ENCODE measurements at places on chromosomes 13 and 19.
A peak's percentile ranks its signal among the peaks of the same experiment; 100 is the strongest.

DNA sequence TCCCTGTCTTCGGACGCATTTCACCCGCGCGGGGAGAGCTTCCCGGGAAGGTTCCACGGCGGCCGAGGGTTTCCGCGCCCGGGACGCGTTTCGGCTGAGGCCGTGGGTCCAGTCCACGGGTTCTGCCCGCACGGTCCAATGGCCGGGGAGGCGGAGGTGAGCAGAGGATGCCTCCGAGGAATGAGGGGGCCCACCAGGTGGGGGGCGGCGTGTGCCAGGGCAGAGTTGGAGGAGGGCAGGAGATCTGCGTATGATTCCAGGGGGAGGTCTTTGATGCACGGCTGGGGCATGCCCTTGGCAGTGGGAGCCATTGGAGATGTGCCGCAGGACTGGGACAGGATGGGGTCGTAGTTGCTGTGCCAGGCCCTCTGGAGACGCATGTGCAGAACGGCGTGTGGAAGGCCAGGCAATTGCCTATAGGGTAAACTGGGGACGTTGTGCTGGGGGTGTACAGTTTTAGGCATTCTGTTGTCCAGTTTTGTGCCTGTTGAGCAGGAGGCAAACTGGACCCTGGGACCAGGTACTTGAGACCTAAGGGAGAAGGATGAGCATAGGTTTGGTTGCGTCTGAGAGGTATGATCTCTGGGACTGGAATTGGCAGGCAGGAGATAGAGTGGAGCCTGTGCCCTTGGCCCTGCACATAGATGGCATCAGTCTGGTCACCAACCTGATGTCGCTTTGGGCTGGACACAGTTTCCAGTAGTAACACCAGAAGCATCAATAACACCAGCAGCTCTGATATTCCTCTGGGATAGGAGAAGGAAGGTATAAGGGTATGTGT lies 751 bp downstream of the ZNF584 start:
- no peaks in the 10 kb centered on the region for H3K27me3 ChIP-seq
- no peak for DNase-seq

DNA sequence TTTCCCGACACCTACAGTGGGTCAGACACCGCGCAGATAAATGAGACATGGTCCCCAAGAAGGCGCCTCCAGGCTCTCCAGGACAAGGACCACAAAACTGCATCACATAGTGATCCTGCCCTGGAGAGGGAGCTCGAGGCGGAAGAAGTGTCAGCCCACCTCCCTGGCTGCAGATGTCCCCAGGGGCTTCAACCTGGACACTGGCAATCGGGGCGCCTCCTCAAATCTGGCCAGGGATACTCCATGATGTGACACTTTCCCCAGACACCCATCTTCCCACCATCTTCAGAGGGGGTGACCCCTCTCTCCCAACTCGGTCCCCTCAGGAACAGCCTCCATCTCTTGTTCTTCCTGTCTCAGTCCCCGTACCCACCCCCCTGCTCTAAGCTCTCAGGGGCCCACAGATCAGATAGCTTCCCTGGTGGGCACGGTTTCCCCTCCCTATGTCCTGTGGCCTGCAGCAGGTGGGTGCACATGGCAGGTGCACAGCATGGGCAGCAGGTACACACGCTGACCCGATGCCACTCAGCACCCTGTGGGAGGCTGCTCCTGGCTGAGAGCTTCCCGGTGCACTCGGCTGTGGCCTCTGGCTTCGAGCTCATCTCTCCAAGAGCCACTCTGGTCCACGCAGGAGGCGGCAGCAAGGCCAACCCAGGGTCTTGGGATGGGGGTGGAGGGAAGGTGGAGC lies 61.2 kb downstream of the PEPD start:
- no peak for DNase-seq
- no peaks in the 10 kb centered on the region for H3K4me1 ChIP-seq
- H3K36me3 ChIP-seq: no peaks in the 10 kb centered on the region
- no peaks in the 10 kb centered on the region for H3K27me3 ChIP-seq

- H3K27ac ChIP-seq: no peak overlapping the region
- no peak overlapping the region for H3K4me3 ChIP-seq
- H3K36me3 ChIP-seq: no peaks in the 10 kb centered on the region
Measured at GRCh38 chr19:43229315-43229714, 23.9 kb upstream of the PSG4 start.

DNA sequence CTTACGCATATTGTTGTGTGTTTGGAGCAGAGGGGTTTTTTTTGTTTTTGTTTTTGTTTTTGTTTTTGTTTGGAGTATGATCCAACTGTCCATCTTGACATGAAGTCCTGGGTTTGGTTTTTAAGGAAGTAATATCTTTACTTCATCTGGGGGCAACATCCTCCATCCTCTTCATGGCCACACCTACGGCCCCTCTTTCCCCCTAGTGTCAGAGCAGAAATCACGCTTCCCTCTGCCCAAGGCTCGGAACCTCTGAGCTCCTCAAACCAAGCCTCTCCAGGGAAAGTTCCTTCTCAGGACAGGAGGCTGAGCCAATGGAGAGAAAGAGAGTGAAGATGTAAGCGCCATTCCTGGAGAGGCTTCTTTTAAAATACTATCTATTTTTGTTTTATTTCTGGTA lies 58.6 kb upstream of the PDX1 start:
- H3K4me1 ChIP-seq: no peaks in the 10 kb centered on the region
- no peaks in the 10 kb centered on the region for H3K36me3 ChIP-seq
- peaks cover 7% of the 10 kb centered on the region for H3K27me3 ChIP-seq

DNA sequence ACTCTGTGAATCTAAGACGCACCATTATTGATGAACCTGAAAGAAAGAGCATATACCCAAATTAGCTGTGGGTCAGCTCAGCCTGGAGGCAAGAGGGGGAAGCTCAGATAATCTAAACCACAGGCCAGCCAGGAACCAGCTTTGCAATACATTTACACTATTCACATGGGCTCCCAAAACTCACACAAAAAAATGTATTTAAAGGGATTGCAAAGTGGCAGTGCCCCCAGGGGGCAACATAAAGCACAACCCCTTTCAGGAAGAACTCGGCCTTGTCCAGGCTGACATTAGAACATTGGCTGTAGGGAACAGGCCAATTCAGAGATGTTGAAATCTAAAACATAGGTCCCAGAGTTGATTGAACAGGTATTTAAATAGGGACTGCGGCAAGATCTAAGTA lies 3.2 kb upstream of the PROZ start:
- H3K36me3 ChIP-seq: no peaks in the 10 kb centered on the region
- peaks cover 9% of the 10 kb centered on the region for H3K4me1 ChIP-seq
- no peak overlapping the region for H3K4me3 ChIP-seq
- peaks cover 29% of the 10 kb centered on the region for H3K27me3 ChIP-seq

- H3K4me1 ChIP-seq: peaks cover 2% of the 10 kb centered on the region
- peaks cover 12% of the 10 kb centered on the region for H3K36me3 ChIP-seq
- no peak overlapping the region for H3K27ac ChIP-seq
Measured at GRCh38 chr19:13980340-13980739, 25.8 kb downstream of the RFX1 start.

DNA sequence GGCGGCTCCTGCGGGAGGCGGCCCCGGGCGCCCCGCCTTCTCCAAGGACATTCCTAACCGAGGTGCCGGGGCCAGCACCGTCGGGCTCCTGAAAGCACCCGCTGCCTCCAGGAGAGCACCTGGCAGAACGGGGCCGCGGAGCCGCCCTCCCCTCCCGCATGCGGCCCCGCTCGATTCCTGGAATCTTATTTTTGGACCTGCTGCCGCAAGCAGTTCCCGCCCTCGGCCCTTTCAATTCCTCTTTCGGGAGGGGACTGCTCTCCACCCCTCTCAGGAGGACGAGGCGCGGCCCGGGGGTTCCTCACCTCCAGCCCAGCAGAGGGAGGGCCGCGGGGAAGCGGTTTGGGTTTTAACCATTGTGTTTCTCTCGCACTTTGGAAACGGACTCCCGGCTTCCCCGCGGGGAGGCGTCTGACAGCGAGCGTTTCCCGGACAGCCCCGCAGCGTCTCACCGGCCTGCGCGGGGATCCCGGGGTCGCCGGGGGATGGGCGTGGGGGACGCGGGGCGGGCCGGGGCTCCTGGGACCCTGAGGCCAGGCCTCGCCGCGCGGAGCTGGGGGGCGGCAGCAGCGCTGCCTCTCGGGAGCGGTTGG lies 849 bp downstream of the GAS6 start:
- no peak for DNase-seq
- H3K27ac ChIP-seq: peak overlapping the region; percentile 72
- no peaks in the 10 kb centered on the region for H3K27me3 ChIP-seq
- peaks cover 36% of the 10 kb centered on the region for H3K4me1 ChIP-seq
- peak overlapping the region; percentile 76 for H3K4me3 ChIP-seq
- H3K36me3 ChIP-seq: peaks cover 8% of the 10 kb centered on the region

DNA sequence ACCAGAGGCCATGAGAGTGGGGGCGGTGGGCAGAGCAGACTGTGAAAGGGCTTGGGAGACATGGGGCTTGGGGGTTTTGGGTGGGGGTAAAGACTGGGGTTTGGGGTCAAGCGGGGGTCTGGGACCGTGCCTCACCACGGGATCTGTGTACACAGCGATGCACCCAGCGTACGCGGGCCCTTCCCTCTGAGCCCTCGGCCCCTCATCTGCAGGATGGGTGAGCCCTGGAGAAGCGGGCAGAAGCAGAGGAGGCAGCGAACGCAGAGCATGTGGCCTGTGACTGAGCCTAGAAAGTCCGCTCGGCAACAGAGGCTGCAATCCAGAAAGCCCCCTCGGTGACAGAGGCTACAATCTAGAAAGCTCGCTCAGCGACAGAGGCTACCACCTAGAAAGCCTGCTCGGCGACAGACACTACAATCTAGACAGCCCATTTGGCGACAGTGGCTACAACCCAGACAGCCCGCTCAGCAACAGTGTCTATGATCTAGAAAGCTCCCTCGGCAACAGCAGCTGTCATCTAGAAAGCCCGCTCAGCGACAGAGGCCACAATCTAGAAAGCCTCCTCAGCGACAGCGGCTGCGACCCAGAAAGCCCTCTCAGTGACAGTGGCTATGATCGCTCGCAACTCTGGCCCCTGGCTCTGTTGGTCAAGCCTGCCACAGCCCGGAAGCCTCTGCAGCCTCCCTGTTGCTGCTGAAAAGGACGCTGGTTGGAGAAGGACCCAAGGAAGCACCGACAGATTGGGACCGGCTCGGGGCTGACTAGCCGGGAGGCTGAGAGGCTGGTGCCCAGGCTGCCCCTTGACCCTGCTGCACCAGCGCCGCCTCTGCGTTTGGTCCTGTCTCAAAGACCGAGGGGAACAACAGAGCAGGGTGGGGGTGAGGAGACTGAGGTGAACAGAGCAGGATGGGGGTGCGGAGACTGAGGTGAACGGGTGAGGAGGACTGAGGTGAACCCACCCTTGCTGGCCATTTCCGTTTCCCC lies 68.6 kb downstream of the SPACA7 start:
- H3K4me1 ChIP-seq: no peaks in the 10 kb centered on the region
- no peaks in the 10 kb centered on the region for H3K36me3 ChIP-seq
- DNase-seq: no peak
- peaks cover 18% of the 10 kb centered on the region for H3K27me3 ChIP-seq

GRCh38 chr13:24691381-24691780 lies 11.2 kb downstream of the ATP12A start:
- no peak overlapping the region for H3K27ac ChIP-seq
- no peak for DNase-seq
- no peak overlapping the region for H3K4me3 ChIP-seq
- H3K4me1 ChIP-seq: peaks cover 16% of the 10 kb centered on the region
- no peaks in the 10 kb centered on the region for H3K36me3 ChIP-seq
- H3K27me3 ChIP-seq: no peaks in the 10 kb centered on the region

- peaks cover 83% of the 10 kb centered on the region for H3K27me3 ChIP-seq
- H3K4me3 ChIP-seq: no peak overlapping the region
- no peak overlapping the region for H3K27ac ChIP-seq
- DNase-seq: no peak
Measured at GRCh38 chr19:30226464-30227011, 145.6 kb upstream of the ZNF536 start.

- DNase-seq: no peak
- H3K36me3 ChIP-seq: no peaks in the 10 kb centered on the region
- no peak overlapping the region for H3K4me3 ChIP-seq
- no peak overlapping the region for H3K27ac ChIP-seq
Measured at GRCh38 chr13:66765559-66765958, 464.6 kb downstream of the PCDH9 start.

GRCh38 chr19:48887861-48888612 lies 10.5 kb downstream of the TULP2 start:
- H3K36me3 ChIP-seq: no peaks in the 10 kb centered on the region
- no peak overlapping the region for H3K27ac ChIP-seq
- DNase-seq: no peak
- no peaks in the 10 kb centered on the region for H3K27me3 ChIP-seq
- H3K4me1 ChIP-seq: no peaks in the 10 kb centered on the region
- H3K4me3 ChIP-seq: no peak overlapping the region

DNA sequence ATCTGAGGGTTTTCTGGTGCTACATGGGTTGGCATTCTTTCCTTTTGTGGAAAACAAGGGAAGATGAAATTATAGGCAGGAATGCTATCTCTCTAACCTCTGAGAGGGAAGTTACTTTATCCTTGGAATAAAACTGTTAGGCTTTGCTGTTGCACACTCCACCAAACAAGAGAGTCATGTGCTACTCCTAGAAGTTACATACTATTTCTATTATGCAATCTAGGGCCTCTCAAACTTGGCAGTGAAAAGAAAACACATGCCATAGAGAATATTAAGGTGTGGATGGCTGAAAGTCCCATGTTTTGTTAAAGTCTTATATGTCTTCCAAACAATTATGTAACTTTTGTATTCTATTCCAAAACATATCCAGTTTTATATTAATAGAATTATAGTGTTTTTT lies 367.9 kb downstream of the SLC7A1 start:
- H3K36me3 ChIP-seq: no peaks in the 10 kb centered on the region
- H3K27me3 ChIP-seq: no peaks in the 10 kb centered on the region
- no peak overlapping the region for H3K4me3 ChIP-seq
- H3K27ac ChIP-seq: no peak overlapping the region
- DNase-seq: no peak

DNA sequence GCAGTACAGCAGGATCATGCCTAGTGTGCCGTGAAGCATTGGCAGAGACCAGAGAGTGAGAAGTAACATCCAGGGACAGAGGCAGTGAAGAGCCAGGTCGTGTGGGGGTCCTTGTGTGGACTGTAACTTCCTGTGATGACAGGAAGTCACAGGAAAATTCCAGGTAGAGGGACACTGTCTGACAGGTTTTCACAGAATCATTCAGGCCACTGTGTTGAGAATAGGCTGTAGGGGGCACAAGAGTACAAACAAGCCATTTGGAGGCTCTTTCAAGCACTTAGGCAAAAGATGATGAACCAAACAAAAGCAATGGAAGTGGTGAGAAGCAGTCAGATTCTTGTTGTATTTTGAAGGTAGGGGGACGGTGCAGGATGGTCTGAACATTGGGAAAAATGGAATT lies 46.4 kb downstream of the N4BP2L1 start:
- no peaks in the 10 kb centered on the region for H3K4me1 ChIP-seq
- H3K4me3 ChIP-seq: no peak overlapping the region
- DNase-seq: no peak
- no peaks in the 10 kb centered on the region for H3K27me3 ChIP-seq

GRCh38 chr13:68350554-68350953 lies 1120.4 kb upstream of the PCDH9 start:
- DNase-seq: no peak
- no peak overlapping the region for H3K4me3 ChIP-seq
